EH (cell line): ENCODE measurements at places on chromosomes 1 and 21.
A peak's percentile ranks its signal among the peaks of the same experiment; 100 is the strongest.

- DNase-seq, result no peak
These were observed 48.2 kb downstream of the ELK4 start for GRCh38 chr1:205583461-205584130.

GRCh38 chr1:203528976-203529835 is 35.3 kb downstream of the OPTC start:
- DNase-seq, result no peak

DNA sequence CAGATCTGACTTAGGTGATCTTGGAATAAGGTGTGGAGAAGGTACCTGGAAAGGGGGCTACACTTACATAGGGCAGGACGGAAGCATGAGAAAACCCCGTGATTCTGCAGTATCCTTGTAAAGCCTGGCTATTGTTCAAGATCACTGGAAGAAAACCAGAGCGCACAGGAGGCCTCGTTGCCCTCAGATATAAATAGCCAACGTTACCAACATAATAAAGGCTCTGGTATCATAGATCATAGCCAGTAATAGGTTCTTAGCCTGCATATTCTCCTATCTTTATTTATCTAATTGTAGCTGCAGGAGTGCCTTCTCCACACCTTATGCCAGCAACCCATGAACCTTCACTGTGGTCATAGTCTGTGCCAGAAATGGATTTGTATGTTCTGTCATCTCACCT is 35.9 kb upstream of the MPZL1 start:
- DNase-seq, result no peak

- DNase-seq, result no peak
These were observed 59.1 kb downstream of the EIF4G3 start for GRCh38 chr1:21117597-21118001.

GRCh38 chr1:169108223-169108622 is 1.7 kb downstream of the ATP1B1 start:
- no peak for DNase-seq

DNA sequence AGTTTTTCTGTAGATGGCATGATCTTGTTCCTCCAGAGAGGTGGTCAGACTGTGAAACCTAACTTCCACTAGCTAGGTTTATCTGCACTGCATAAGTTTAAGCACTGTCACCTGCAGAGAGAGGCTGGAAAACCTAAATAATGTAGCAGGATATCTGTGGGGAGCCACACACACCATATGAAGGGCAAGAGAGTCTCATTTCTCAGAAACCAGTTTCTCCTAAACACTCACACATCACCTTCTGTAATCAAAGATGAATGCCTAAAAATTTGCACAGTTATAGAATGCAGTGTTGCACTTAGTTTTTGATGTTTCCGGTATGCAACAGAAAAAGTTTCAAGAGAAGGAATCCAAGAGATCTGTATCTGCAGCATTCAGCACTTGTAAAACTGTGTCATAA is 654.6 kb downstream of the ADGRL2 start:
- DNase-seq, result no peak

DNA sequence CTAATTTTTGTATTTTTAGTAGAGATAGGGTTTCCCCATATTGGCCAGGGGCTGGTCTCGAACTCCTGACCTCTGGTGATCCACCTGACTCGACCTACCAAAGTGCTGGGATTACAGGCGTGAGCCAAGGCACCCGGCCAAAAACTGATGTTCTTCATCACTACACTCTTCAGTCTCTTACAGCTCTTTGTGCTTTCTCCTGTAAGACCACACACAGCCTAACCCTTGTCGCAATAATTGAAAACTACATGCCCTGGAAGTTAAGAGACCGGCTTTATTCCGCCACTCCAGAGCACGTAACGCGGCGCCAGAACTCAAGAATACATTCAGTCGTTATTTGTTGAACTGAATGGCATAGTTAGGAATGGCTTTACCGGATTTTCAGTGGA is 552 bp downstream of the GPATCH4 start:
- no peak for DNase-seq

DNA sequence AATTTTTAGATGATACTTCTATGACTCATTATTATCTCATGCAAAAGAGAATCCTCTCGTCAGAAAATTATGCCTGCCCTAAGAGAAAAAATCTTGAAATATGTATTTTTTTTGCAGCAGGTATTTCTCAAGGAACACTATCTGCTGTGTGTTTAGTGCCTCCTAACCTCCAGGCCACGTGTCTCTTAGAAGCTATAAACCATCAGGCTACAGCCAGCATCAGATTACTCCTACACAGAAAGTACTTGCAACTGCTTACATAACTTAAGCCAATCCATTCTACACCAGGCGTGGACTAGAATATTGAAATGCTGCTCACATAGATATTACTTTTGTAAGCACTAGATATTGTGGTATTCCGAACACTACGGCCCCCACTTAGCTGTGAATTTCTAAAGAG is 933.4 kb downstream of the PLA2G4A start:
- DNase-seq, result no peak

DNA sequence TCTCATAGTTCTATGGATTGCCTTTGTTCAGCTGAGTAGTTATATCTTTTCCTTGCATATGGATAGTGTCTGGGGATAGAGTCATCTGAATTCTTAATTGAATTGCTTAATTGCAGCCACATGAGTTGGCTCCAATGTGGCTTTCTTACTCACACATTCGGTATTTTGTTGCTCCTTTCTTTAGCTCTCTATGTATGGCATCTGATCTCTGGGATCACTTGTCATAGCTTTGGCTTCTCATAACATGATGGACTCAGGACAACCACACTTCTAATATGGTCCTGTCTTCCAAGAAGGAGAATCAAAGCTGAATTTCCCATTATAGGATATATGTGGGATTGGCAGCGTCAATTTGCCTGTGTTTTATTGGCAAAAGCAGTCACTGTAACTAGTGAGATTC is 716.2 kb downstream of the NCAM2 start:
- peak; percentile 93 for DNase-seq

- DNase-seq, result no peak
These were observed 214.7 kb upstream of the NRIP1 start for GRCh38 chr21:15279482-15279881.

DNA sequence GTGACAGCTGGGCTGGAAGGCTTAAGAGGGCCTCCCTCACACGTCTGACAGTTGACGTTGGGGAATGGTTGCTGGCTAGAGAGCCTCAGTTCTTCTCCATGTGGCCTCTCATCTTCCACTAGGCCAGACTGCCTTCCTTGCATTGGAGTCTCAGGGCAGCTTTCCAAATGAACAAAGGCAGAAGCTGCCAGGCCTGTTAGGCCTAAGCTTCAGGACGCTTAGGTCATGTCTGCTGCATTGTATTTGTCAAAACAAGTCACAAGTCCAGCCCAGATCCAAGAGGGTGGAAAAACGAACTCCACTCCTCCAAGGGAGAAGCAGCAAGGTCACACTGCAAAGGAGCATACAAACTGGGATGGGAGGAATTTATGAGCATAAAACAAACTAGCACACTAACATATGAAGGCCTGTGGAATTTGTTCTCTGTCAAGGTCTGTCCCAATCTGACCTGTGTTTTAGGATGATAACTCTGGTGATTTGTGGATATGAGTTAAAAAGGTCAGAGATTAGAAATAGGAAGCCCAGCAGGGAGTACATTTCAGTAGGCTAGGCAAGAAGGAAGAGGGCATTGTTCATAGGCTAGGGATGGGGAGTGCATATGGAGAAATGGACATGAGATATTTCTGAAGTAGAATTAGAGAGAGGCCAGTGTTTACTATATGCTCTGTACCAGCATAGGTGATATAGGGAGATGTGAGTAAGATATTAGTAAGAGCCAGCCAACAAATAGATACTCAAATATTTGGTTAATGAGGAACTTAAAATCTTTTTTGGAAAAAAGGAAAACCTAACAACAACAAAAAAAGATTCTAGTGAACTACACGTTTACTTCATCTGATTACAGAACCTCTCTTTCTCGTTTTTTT is 29.1 kb upstream of the CNN3 start:
- peak; percentile 33 for DNase-seq

DNA sequence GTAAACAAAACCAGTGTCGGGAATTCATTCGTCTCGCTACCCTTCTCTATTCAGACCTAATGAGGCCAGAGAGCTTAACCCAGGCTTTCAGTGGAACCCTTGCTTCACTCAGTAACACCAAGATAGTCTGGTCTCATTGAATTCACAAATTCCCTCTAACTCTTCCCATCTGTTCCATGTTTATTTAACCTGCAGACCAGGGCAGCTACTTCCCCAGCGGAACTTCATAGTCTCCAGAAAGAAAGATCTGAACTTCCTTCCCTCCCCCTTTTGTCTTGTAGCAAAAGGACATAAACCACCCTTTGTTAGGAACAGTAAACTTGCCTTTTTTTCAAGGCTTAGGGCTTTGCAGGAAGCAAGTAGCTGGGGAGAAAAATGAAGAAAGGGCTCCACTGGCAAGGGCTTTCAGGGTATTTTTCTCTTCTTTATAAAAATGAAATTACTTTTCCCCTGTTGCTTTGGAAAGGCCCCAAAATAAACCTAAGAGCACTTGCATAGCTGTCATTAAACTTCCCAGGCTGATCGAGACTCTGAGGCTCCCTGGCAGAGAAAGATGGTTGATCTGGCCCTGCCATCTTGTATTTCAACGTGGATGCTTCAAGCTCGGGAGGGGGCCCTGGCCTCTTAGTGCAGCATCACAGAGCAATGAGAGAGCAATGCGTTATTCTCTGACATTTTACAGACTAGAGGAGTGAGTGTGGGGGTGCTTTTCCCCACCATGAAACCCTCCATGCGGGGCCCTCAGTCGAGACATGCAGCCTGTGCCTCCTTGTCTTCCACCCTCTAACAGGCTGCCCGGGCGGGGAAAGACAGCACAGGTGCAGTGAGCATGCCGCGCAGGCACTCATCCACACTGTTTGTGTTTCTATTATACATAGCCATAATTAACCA is 30.0 kb downstream of the MIS18A start:
- DNase-seq, result peak; percentile 16

- no peak for DNase-seq
These were observed 73.6 kb upstream of the LYST start for GRCh38 chr1:235940285-235940684.
